ENCODE measurements at places on chromosomes 12 and 14. TPM values are rescaled to one million over a fixed set of nuclear protein-coding genes. Genes with fewer than 3 reads are reported as not detected.

The CCDC38 gene
- total RNA-seq = 1.3 TPM

The TPPP2 gene
- total RNA-seq = 5.9 TPM

The SLC41A2 gene
- total RNA-seq = 235 TPM

The ABCB9 gene
- 3.3 TPM for total RNA-seq

The ZFYVE21 gene
- 36.9 TPM for total RNA-seq

The LRRC10 gene
- total RNA-seq = not detected

The CREBL2 gene
- total RNA-seq = 27.4 TPM

The PRICKLE1 gene
- 5.7 TPM for total RNA-seq

DNA sequence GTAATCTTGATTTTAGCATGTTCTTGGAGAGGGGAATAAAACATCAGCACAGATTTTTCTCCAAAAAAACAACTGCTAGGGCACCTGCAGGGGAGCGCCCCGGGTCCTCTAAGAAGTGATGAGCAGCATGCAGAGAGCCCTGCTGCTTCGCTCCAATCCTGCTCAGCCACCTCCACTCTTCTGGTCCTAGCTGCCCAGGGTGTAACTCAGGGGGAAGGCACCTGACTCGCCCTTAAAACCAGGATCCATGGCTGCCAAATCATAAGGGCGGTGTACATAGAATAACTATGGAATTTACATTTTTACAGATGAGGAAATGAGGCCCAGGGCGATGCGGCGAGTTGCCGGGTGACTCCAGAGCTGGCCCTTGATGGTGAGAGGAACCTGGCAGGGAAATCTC lies 204.7 kb downstream of the CALM1 start:
- DNase-seq = no peak

- no peak for DNase-seq
These were observed 293.0 kb upstream of the NAV3 start for GRCh38 chr12:77537663-77538062.

DNA sequence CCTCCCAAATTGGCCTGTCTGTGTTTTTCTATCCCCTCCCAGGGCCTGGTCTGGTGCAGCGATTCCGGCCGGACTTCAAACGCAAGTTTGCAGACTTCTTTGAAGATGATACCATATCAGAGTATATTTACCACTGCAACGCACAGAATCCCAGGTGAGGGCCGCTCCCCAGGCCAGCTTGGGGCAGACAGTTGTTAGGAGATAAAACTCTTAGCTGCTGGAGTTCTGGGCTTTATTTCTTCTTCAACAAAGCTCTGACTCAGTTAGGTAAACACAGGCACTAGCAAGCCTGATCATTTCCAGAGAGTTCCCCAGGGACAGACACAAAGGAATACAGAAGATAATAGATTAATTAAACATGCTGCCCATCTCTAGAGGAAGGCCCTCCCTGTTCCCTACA lies 8.3 kb downstream of the ABHD4 start:
- DNase-seq = no peak

DNA sequence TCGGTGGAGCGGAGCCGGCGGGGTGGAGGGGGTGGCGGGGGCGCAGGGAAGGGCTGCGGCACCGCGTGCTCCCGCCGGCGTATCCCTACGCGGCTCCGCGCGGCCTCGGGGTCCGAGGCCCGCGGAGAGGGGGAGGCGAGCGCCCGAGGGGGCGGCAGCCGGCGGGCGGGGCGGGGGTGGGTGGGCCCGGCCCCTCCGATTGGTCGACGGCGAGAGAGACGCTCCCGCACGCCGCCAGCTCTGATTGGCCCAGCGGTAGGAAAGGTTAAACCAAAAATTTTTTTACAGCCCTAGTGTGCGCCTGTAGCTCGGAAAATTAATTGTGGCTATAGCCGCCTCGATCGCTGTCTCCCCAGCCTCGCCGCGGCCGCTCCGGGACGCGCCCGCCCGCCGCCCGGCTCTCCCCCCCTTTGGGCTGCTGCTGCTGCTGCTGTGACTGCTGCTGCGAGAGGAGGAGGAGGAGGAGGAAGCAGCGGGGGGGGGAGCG lies at the start of gene FOXG1:
Gene FOXG1 (plus strand): TSS at position 319 of the 487 bp plus-strand sequence. CDS start 493 bp downstream, outside the sequence.
- DNase-seq = no peak

DNA sequence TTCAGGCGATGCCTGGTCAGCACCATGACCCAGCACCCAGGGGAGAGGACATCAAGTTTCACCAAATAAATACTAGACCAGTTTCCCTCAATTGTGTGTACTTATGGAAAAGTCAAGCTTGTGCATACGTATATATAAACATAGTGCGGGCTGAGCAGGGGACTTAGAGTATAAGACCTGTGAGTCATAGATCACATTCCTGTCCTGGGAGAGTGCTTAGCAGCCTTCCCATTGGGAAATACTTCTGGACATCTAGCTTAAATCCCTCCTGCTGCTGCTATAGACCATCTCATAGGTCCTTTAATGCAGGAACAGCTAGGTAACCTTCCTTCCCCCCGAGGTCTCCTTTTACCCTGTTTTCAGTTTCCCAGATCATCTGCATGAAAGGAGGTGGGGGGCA lies 51.9 kb downstream of the PRMT8 start:
- no peak for DNase-seq

DNA sequence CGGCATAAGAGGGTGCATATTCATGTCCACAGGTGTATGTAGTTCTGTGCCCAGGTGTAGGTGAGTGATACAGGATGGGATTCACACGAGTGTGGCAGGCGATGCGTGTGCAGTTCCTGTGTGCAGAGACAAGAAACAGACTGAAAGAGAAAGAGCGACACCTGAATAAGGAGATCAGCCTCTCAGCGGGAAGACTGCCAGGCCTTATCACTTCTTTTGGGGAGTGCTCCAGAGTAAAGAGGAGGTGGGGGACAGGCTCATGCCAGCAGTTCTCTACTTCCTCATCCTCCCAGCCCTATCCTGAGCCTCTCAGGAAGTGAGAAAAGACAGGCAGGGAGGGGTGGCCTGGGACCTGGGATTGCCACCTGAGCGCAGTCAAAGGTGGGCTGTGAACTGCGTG lies 2.8 kb downstream of the PSMB11 start:
- no peak for DNase-seq

DNA sequence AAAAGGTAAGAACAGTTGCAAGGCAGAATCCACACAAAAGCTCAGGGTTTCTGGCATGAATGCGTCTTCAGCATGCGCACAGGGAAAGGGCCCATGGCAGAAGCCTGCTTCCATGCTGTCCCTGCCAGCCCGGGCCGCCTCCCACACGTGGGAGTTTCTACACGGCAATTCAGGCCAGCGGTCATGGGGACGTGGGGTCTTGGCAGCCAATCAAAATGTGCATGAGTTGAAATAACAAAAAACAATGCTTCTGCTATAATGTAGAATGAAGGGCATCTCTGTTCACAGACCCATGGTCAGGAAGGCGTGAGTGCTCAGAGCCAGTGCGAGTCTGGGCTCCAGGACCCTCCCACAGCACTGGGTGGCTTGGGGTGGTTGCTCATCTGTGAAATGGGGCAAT lies 28.6 kb downstream of the AMN start:
- no peak for DNase-seq

- peak; percentile 69 for DNase-seq
These were observed at the start of gene LRRK2 for GRCh38 chr12:40224439-40225291. TSS of gene LRRK2 (plus strand) at chr12:40224997. CDS start at chr12:40225132, 135 bp downstream.

- DNase-seq = no peak
These were observed 459.7 kb downstream of the BTG1 start for GRCh38 chr12:91685917-91686316.

- DNase-seq = no peak
These were observed 42.3 kb downstream of the ARMH4 start for GRCh38 chr14:58109744-58110143.

- no peak for DNase-seq
These were observed 271.2 kb upstream of the NAV3 start for GRCh38 chr12:77559400-77560074.

DNA sequence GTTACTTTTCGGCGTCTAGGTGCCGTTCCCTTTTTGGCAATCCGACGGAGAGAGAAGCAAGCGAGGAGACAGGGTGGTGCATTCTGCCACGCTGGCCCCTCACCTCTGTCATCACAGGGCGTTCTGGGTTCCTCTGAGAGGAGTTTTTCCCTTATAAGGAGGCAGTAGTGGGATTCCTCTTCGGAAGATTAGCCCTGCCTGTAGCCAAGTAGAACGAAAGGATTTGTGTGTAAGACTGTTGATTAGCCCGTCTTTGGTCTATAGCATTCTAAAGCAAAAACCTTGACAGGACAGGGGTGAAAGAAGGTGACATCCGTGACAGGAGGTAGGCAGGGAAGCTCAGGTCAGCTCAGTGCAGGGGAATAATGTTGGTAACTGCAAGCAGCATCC lies 9.1 kb upstream of the NEMF start:
- peak; percentile 73 for DNase-seq

- DNase-seq = no peak
These were observed 1.4 kb downstream of the LBHD2 start for GRCh38 chr14:103085106-103086091.

DNA sequence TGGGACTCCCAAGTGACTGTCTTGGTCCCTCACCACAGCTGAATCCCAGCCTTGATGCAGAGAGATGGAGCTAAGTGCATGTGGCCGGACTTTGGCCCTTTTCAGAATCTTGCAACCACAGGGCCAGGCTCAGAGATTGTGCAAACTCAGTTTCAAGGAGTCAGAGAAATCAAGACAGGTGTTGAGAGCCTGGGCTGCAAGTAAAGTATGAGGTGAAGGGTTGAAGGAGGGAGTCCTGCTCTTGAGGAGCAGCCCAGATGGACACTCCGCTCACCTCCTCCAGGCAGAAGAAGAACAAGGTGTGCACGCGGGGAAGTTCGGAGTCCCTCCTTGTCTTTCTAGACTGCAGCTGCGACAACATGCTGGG lies 6.3 kb upstream of the BMP4 start:
- no peak for DNase-seq

DNA sequence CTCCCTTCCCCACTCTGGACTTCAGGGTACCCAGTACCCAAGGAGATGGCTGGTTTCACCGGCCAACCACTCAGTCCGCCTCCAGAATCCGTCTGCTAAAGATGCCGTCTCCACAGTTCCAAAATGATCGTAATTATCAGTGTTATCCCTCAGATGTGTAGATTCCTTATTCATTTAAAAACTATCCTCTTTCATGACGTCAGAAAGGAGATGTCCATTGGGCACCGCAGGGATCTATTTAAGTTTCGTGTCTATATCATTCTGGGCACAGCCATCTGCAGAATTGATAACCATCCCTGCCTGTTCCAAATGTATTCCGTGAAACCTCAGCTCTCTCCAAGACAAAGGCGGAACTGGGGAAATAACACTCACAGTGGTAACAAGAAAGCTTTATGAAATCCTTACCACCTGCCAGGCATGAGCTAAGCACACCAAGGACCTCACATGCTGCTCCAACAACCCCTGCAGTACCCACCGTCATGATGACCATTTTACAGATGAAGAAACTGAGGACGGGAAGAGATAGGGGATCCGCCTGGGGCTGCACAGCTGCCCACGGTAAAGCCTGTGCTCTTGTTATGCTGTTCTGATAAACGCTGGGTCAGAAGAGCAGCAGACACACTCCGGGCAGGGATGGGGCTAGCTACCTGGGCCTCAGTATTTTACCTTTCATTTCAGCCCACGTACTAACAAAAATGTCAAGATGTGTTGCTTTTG lies 90.0 kb downstream of the BCL11B start:
- DNase-seq = no peak
